ENCODE measurements at places on chromosomes 1 and 21.
A peak's percentile ranks its signal among the peaks of the same experiment; 100 is the strongest.

- DNase-seq, result peak; percentile 20
Observed at GRCh38 chr21:45080639-45081414, 6.4 kb downstream of the ADARB1 start.

GRCh38 chr1:166925810-166926478 is 49.4 kb downstream of the ILDR2 start:
- DNase-seq, result no peak

DNA sequence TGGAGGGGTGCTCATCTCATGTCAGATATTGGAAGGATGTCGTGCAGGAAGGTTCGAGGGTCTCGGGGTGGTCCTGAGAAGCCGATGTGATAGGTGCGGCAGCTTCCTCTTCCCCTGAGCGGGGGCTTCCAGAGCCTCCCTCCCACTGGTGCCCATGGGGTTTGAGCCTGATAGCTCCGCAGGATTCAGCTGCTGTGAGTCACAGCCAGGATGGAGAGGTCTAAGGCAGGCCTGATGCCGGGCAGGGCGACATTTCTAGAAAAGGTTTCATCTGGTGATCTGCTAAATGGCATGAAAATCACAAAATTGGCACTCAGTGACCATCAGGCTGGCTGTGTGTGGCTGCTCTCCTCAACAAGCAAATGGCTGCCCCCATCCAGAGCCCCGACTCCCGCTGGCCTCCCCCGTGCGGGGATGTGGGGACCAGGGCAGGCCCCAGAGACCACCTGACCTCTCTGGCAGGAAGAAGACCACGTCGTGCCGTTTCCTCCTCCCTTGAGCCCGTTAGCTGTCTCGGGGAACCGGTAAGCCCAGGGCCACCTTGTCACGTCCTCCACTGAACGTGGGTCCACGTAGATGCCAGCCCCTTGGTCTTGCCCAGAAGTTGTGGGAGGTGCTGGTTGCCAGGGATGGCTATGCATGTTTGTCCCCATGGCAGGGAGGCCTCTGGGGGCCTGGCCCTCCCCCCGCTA is 66.1 kb downstream of the SKI start:
- DNase-seq, result no peak

DNA sequence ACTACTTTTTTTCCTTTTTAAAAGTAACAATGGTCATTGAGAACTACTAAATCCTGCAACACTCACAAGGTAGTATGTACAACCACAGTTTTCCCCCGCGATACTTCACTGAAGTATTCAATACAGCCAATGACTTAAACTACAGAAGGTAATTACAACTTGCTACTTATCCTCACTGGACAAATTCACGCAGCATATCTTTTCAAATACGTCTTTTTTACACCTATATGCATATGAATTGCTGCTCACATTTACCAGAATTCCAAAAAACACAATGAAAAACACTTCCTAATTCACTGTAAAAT is 12.4 kb downstream of the NRIP1 start:
- DNase-seq, result no peak

DNA sequence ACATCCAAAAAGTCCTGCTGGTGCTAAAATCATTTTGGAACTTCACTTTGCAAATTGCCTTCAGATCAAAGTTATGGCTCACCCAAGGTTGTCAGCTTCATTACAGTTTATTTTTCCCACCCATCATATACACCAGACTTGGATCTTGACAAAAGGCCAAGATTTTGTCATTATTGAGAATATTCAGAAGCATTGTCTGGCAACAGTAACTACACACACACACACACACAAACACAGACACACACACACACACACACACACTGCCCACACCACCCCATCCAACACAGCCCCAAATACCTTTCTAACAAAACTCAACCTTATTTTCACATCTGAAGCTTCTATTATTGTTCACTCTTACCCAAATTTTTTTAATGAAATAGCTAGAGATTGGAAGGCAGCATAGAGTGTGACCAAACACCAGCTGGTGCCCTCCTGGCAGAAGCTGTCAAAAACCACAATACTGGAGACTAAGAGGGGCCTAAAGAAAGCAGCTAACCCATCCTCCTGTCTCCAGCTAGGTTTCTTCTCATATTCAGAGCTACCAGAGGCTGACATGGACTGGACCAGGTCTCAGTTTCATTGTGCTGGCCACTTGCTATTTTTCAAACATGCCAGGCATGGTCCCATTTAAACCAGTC is 139.1 kb upstream of the ZC3H11B start:
- DNase-seq, result no peak

- DNase-seq, result no peak
Observed at GRCh38 chr1:172530000-172530399, 3.0 kb upstream of the SUCO start.

- no peak for DNase-seq
Observed at GRCh38 chr1:100187912-100188311, 9.9 kb upstream of the LRRC39 start.
